Kidney epithelial cell (primary cell): ENCODE measurements at places on chromosomes 11 and 22. TPM values are rescaled to one million over a fixed set of nuclear protein-coding genes. Genes with fewer than 3 reads are reported as not detected.

MPZL3 gene
- 7.9 and 9.4 TPM in 2 replicates for total RNA-seq

HIKESHI gene
- total RNA-seq, result 34.6 and 39.0 TPM in 2 replicates

MOGAT2 gene
- not detected in 2 replicates for total RNA-seq

- no peak for DNase-seq
These were observed at the start of gene CFAP300 for GRCh38 chr11:102047305-102047924. CFAP300 (plus strand) TSS chr11:102047437; CDS start chr11:102047471, 34 bp downstream.

- no peak for DNase-seq
These were observed 12.5 kb downstream of the ATXN10 start for GRCh38 chr22:45684169-45684568.

GRCh38 chr22:43222262-43222661 is 35.3 kb upstream of the TTLL12 start:
- no peak for DNase-seq

DNA sequence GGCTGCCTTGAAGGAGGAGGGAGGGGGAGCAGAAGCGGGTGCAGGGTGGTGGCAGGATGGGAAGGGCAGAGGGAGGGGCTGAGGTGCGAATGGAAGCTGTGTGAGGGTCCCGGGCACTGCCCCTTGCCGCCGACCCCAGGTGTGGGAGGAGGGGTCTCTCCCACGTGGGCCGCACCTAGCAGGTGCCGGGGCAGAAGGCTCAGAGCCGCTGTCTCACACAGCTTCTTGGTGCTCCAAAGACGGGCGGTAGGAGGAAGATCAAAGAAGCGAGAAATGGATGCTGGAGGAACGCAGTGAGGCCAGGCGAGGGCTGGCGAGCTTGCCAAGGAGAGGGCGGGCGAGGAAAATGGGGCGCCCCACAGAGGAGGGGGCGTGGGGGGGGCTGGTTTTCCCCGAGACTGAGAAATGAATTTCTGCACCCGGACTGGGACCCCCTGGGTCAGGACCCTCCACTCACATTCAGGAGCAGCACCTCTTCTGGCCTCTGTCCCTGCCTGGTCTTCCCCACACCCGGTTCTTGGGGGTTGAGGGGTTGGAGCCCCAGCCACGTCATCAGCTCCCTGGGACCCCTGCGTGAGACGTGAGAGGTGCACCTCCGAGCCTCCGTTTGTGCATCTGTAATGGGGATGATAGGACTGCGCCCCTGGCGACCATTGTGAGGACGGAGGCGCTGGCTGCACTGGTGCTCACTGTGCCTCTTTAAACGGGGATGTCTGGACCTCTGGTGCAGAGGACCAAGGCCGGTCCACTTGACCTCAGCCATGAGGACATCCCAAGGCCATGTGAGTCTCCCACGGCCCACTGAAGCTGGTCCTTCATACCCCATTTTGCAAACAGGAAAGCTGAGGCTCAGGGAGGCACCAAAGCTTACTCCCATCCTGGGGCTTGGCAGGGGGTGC is 16.8 kb downstream of the LSP1 start:
- DNase-seq, result no peak

GRCh38 chr11:103055221-103055890 is 36.6 kb downstream of the DCUN1D5 start:
- DNase-seq, result peak; percentile 14

DNA sequence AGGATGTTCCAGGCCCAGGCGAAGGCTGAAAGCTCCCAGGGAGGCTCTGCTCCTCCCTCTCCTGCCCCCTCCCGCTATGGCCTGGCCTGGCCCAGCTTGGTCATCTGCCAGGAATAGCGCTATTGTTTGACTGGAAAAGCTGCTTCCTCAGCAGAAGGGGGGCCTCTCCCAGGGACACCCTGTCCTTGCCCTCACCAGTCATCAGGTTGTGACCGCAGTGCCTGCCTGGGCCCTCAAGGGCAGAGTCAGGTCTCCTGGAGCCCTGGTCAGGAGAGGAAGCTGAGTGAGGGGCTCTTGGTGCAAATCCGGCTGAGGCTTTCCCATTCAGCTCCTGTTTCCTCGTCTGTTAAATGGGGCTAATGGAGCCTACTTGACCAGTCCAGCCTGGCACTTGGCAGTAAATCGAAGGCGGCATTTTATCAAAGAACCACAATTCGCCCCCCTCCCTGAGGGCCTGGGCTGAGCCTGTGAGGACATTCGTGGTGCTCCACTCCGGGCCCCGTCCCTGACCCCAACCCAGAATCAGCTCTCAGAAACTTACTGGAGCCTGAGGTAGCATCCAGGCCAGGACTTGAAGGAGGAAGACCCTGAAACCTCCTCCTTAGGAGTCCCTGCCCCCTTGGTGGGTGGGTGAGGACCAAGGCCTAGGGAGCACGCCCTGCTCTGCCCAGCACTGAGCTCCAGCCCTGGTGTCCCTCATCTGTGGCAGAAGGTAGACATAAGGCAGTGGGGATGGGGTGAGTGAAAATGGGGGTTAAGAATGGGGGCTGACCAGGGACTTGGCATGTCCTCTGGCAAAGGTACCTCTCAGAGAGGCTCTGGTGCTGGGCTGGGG is 2.0 kb upstream of the CASTOR1 start:
- DNase-seq, result no peak
